ENCODE measurements at places on chromosomes 12 and 14. TPM values are rescaled to one million over a fixed set of nuclear protein-coding genes. Genes with fewer than 3 reads are reported as not detected.

TAMALIN gene
- 6.2 TPM for total RNA-seq

TPH2 gene
- total RNA-seq: not detected

TAS2R31 gene
- 0.15 TPM for total RNA-seq

PLBD1 gene
- total RNA-seq: 2.5 TPM

TSPAN19 gene
- total RNA-seq: under 0.01 TPM

TOMM20L gene
- not detected for total RNA-seq

CISTR gene
- total RNA-seq: not detected

KIF5A gene
- 0.45 TPM for total RNA-seq

CCDC59 gene
- 58.2 TPM for total RNA-seq

SLC25A47 gene
- total RNA-seq: not detected

TAS2R42 gene
- not detected for total RNA-seq

HCAR2 gene
- total RNA-seq: not detected

TEX52 gene
- total RNA-seq: not detected

ETFBKMT gene
- 2.2 TPM for total RNA-seq

HAL gene
- total RNA-seq: under 0.01 TPM

SLC7A8 gene
- 0.34 TPM for total RNA-seq

STYK1 gene
- not detected for total RNA-seq

Data from bronchus fibroblast of lung (primary cell).